ENCODE measurements at places on chromosomes 3 and 15.

DNA sequence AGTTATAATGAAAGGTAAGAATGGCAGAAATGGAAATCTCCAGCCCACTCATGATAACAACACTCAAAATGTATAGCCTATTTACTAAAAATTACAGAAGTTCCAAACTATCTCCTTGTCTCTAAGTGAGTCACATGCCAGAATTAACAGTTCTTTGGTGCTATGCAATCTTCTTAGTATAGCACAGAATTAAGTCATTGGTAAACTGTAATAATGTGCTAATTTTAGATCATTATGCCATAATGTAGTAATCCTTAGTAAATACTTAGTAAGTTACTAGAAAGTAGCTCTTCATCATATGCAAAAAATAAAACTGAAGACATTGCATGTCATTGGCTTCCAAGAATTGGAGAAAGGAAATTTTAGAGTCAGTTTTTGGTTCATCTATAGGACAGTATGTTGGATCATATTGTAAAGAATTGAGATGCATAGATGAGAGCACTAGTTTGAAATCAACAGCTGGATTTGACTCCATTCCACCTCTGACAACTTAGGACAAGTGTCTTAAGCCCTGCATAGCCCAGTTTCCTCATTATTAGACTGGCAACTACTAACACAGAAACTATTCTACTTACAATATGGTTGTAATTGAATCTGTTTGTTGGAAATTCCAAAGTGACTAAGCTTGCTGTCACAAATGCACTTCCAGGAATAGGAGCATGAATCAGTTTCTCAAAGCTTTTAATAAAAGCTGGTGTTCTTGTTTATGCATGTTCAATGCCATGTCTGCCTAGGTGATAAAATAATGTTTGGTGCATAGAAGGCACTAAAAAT lies 40.1 kb upstream of the CD47 start:
- DNase-seq = no peak

DNA sequence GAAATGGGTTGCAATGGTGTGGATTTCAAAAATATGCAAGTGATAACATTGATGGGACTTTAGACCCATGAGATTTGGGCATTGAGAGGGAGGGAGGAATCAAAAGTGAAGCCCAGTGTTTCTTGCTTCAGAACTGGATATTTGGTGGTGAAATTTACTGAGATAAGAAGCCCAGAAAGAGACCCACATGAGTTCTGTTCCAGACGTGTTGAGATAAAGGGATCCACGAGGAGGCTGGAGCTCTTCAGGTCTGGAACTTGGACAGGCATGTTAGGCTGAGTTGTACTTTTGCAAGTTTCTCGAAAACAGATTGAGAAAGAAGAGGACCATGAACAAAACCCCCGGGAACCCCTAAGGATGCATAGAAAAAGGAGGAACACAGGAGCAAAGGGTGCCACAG lies 290.2 kb downstream of the MEX3B start:
- DNase-seq = no peak

GRCh38 chr15:61172325-61172724 lies 56.8 kb downstream of the RORA start:
- DNase-seq = no peak

DNA sequence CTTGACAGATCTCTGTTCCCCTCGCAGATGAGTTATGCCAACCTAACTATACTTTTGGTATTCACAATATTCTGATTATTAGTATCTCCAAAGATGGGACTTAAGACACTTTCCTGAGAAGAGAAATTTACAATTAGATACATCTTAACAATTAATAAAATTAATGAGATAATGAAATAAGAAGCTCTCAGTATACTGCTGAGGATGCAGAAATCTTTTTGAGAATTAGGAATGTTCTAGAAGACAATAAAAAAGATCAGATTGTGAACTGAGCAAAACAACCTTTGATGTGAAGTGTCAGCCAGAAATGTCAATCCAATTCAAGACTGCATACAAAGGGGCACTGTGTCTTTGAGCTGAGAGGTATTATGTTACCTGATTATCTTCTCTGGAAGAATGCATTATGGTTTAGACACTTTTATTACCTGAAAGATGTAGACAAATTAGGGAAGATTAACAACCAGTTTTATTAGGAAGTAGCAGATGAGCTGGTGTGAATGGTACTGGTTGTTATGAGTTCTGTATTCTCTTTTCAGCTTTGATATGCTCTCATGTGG lies 262.9 kb downstream of the TIGIT start:
- DNase-seq = no peak

GRCh38 chr3:54882129-54882833 lies 45.6 kb downstream of the LRTM1 start:
- DNase-seq = no peak

DNA sequence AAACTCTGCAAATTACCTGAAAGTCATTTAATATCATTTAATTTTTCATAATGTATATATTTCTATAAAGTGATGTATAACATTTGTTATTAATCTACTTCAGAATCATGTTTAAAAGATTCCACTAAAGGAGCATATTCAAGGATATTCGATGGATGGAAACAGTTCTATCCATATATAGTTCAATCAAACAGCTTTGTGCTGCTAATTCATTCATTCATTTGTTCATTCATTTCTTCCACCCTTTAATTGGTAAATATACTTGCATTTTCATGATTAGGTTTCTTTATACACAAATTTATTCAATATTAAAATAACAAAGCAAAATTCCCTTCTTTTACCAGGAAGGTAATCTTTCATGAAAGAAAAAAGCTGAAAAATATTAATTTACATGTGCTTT lies 64.7 kb downstream of the RNF13 start:
- DNase-seq = no peak

GRCh38 chr15:58292751-58293175 lies 139.0 kb upstream of the LIPC start:
- DNase-seq = no peak

DNA sequence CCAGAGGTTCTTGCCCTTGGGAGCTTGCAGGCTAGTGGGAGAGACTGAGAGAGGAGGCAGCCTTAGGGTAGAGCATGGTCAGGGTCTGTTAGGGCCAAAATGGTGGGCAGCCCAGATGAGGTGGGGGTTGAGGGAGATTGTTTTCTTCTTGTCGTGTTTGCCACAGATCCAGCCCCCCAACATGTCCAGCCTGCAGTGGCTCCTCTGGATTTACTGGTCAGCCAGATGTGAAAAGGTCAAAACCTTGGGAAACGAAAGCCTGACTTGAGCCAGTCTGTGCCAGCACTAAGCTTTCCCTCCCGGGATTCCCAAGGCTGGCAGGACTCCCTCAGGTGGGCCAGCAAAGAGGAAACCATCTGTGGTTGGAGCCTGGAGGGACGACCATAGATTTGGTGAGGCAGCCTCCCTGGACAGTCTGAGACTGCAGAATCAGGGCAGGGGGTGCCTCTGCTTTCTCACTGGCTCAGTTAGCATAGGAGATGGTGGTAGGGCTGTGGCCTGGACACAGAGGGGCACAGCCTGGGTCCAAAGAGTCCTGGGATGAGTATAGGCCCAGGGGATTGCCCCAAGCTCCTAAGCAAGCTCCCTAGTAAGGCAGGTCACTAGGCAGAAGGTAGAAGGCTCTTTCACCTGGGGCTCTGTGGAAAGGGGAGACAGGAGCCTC lies 51.2 kb upstream of the PRR23C start:
- DNase-seq = no peak
